ENCODE measurements at places on chromosomes 2 and 18. TPM values are rescaled to one million over a fixed set of nuclear protein-coding genes. Genes with fewer than 3 reads are reported as not detected.
A peak's percentile ranks its signal among the peaks of the same experiment; 100 is the strongest.

DNA sequence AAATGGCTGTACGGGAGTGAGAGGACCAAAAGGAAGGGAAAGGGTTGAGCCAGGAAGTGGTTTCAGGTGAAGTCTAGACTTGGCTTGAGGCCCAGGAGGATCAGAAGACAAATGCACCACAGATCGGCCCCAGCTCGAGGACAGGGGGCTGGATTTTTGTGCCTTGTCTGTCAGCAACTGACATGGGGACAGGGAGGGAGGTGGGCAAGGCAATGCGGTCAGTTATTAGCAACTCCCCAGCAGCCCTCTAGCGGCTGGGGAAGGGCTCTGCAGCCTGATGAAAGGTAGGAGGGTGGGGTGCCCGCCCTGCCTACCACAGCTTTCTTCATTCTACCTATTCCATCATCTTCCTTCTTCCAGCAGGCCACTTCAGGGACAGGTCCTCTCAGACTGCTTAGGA lies 50.0 kb downstream of the CPO start:
- no peak for DNase-seq

Gene HDHD2
- total RNA-seq = 16.8 TPM

Gene SLC23A3
- total RNA-seq = 1.5 TPM

Gene SERPINB13
- total RNA-seq = not detected

Gene FMNL2
- total RNA-seq = 24.1 TPM

GRCh38 chr18:8912348-8913326 lies 189.9 kb upstream of the NDUFV2 start:
- peak; percentile 76 for DNase-seq

Gene ADGRF3
- 0.31 TPM for total RNA-seq

DNA sequence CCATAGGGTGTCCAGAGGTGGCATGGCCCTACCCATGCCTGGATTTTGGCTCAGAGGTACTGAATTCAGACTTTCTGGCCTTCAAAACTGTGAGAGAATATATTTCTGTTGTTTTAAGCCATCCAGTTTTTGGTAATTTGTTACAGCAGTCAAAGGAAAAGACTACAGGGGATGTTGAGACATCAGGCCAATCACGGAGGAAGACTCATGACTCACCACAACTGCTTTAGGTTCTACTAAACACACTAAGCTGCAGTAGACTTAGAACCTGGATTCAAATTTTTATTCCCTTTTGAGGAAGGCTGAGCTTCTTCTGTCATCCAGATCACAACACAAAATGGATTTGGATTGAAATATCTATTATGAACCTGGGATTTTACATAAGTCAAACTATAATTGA lies 12.0 kb upstream of the C2orf66 start:
- no peak for DNase-seq

- no peak for DNase-seq
Measured at GRCh38 chr18:44889111-44889510, 208.4 kb downstream of the SETBP1 start.

Gene HPCAL1
- 18.8 TPM for total RNA-seq

GRCh38 chr2:130726614-130727180 lies 2.2 kb upstream of the GPR148 start:
- DNase-seq = no peak

GRCh38 chr18:2442006-2442405 lies 129.3 kb downstream of the METTL4 start:
- DNase-seq = no peak

GRCh38 chr2:17270894-17271293 lies 247.3 kb downstream of the RAD51AP2 start:
- no peak for DNase-seq

DNA sequence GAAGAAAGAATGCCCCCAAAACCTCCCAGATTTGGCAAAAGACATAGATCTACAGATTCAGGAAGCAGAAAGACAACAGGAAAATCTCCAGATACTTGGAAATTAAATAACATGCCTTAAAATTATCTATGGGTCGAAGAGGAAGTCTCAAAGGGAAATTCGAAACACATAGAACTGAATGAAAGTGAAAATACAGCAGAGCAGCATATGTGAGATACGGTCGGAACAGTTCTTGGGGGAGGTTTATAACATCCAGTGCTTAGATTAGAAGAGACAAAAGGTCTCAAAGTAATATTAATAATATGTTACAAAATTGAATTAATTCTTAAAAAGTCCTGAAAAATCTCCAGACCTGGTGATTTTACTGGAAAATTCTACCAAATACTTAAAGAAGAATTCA lies 14.3 kb downstream of the KCNG2 start:
- DNase-seq = no peak

Gene STRADB
- 34.5 TPM for total RNA-seq

Gene HRH4
- 0.09 TPM for total RNA-seq

Gene TLX2
- not detected for total RNA-seq

Gene UGT1A8
- total RNA-seq = not detected

Gene PROKR1
- total RNA-seq = 1.2 TPM

DNA sequence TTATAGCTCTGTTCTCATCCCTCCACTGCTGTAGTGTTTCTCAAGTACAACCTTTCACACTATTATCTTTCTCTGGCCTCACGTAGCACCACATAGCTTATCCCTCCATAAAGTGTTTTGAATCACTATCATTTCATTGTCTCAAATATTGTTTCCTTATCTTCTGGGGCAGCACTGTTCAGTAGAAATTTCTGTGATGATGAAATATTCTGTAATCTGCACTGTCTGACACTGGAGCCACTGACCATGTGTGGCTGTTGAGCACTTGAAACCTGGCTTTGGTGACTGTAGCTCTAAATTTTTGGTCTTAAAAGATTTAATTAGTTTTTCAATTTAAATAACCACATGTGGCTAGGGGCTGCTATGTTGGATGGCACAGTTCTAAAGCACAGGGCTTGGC lies 78.9 kb downstream of the CPS1 start:
- no peak for DNase-seq

GRCh38 chr2:150182566-150183235 lies 304.8 kb downstream of the RND3 start:
- no peak for DNase-seq

All from muscle of leg (tissue), 16 donors.